Smooth muscle cell of the brain vasculature (primary cell): ENCODE measurements at places on chromosomes 11 and 22.

DNA sequence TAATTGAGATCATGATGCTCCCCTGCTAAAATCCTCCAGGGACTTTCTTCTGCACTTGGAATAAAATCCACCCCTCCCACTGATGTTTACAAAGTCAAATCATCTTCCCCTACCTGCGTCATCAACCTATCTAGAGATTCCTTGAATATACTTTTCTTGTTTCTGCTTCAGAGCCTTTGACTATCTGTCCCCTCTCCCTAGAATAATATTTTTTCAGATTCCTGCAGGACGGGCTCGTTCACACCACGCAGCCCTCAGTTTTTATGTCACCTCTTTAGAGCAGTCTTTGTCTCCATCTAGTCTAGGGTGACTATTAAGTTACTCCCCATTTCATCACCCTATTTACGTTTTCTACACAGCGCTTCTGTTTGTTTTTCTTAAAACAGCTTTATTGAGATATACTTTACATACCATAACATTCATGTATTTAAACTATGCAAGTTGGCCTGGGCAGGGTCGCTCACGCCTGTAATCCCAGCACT is 94.8 kb upstream of the SESN3 start:
- DNase-seq, result no peak

DNA sequence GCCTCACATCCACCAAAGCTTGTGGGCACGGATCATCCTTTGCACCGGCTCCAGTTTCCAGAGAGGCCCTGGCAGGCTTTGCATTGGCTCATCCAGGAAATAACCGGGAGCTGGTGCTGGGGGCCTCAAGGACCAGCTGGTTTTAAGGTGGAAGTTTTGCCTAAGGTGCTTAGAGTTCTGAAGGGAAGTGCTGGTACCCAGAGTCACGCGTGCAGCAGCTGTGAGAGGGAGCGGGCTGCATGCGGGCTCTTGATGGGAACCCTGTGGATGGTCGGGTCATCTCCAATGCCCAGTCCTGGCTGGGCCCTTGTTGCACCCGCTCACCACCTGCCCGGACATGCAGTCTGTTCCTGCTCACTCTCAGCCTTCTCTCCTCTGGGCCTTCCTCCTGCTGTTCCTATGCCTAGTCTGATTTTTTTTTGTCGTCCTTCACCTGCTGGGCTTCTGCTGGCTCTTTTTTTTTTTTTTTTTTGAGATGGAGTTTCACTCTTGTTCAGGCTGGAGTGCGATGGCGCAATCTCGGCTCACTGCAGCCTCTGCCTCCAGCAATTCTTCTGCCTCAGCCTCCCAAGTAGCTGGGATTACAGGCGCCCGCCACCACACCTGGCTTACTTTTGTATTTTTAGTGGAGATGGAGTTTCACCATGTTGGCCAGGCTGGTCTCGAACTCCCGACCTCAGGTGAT is 24.0 kb upstream of the PRR5 start:
- DNase-seq, result no peak

DNA sequence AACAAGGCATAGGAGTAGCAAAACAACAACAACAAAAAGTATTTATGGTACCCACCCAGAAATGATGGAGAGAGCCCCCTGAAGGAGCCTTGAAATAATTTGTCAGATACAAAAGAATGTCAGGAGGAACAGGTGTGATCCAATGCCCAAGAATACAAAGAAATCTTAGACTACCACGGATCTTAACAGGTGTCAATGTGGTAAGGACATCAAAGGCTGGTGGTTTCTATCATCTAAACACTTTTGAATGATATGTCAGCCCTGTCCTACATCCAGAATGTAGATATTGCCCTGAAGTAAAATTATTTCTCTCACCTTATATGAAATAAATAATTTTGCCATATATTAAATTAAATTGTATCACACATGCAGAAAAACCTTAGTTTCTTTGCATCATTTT is 386.4 kb upstream of the ANO5 start:
- DNase-seq, result no peak

DNA sequence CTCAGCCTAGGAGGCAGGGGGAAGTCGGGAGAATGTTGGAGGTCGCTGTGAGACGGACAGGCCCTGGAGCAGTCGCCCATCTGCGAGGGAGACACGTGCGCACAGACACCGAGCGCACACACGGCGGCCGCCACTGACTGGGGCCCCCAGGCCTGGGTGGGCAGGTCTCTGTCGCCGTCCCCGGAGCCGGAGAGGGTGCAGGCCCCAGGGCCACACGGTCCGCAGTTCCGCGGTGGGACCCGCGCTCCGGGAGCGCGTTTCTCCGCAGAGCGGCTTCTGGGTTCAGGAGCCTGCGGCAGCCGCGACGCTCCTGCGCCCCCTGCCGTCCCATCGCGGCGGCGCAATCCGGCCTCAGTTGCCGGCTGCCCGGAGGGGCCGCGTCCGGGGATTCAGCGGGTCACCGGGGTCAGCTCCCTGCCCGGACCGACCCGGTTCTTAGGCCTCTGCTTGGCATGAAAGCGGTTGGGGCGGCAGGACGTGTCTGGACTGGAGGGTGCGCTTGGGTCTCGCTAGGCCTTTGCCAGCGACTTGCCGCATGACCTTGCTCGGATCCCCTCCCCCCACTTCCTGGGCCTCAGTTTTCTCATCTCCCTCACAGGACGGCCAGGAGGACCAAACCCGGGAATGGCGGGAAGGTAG is 31.2 kb downstream of the PDE2A start:
- no peak for DNase-seq

DNA sequence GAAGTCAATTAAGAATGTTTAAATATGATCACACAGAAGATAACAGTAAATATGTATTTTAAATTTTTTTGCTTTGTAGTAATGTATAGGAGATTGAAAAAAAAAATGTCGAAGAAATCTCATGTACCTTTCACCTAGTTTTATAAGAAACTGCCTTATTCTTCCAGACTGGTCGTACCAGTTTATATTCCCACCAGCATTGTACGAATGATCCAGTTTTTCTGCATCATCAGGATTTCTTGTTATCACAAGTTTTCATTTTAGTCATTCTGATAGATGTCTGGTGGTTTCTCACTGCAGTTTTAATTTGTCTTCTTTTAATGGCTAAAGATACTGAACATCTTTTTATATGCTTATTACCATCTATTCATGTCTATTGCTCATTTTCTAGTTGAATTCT is 101.8 kb upstream of the CTSC start:
- no peak for DNase-seq

- DNase-seq, result no peak
These were observed 3.5 kb downstream of the MYO18B start for GRCh38 chr22:25745341-25746011.

DNA sequence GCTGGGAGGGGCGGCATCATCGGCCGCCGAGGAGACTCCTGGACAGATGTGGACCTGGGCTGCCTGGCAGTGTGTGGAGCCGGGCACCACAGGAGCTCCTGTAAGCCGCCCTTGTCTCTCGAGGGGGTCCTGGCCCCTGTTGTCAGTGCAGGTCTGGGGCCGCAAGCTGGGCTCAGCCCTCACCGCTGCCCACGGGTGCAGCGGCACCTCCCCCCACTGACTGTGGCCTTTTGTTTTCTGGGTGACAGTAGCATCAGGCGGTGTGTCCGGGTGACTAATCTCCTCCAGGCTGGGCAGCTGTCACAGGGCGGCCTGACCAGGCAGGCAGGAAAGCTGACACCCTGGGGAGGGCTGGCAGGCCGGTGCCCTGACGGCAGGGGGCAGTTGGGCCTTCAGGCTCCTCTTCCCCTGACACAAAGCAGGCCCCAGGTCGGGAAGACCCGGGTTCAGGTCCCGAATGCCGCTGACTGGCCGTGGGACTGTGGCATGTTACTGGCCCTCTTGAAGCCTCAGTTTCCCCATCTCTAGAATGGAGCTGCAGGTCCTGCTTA is 16.3 kb downstream of the DGKZ start:
- no peak for DNase-seq

DNA sequence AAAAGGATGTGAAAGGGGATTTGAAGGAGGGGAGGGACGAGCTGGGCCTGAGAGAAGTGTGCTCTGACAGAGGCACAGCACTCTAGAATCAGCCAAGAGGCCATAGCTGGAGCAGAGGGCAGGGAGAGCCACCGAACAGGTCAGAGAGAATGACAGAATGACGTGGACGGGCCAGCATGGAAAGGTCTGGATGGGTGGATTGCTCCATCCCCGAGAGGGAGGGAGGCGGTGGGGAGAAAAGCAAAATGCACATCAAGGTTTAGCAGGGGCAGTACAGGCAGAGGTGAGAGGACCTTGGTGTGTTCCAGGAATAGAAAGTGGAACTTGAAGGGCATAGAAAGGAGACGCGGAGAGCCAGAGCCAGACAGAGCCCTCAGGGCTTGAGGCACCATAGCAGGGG is 6.9 kb downstream of the PMM1 start:
- no peak for DNase-seq

- DNase-seq, result no peak
These were observed 178.8 kb upstream of the MTMR2 start for GRCh38 chr11:96102664-96103078.

DNA sequence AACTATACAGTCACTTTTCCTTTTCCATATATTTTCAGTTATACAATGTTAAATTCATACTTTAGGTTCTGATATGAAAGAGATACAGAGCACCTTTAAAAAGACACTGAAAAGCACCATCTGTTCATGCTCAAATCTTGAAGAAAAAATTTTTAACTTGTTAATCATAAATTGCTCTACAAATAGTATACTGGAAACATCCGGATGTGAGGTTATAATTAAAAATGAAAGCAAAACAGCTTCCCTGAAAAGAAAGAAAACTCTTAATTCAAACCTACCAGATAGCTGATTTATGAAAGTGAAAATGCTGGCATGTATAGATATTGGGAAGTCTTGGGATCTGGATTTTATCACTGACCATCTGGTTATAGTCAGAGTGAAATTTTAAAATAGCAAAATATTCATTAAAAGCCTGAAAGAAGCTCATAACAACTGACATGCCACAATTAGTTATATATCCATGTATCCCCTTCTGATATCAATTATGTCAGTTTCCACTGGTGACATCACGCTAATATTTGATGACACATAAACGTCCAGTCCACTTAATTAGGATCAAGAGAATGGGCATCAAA is 740.0 kb downstream of the DLG2 start:
- no peak for DNase-seq

GRCh38 chr11:19995145-19995544 is 165.1 kb downstream of the DBX1 start:
- DNase-seq, result no peak

DNA sequence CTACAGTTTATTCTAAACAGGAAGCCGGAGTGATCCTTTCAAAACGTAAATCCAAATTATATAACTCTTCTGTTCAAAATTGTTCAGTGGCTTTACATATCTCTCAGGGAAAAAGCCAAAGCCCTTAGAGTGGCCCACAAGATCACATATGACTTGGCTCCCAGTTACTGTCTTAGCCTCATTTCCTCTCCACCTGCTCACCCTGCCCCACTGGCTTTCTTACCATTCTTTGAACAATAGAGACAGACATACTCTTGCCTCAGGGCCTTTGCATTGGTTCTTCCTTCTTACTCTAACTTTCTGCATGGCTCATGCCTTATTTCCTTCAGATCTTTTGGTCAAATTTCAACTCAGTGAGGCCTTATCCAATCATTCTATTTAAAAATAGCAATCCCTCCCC is 52.1 kb downstream of the STIM1 start:
- no peak for DNase-seq

GRCh38 chr11:35787013-35787504 is 124.5 kb downstream of the TRIM44 start:
- DNase-seq, result no peak

GRCh38 chr11:2713661-2714462 is 14.1 kb upstream of the KCNQ1OT1 start:
- no peak for DNase-seq

DNA sequence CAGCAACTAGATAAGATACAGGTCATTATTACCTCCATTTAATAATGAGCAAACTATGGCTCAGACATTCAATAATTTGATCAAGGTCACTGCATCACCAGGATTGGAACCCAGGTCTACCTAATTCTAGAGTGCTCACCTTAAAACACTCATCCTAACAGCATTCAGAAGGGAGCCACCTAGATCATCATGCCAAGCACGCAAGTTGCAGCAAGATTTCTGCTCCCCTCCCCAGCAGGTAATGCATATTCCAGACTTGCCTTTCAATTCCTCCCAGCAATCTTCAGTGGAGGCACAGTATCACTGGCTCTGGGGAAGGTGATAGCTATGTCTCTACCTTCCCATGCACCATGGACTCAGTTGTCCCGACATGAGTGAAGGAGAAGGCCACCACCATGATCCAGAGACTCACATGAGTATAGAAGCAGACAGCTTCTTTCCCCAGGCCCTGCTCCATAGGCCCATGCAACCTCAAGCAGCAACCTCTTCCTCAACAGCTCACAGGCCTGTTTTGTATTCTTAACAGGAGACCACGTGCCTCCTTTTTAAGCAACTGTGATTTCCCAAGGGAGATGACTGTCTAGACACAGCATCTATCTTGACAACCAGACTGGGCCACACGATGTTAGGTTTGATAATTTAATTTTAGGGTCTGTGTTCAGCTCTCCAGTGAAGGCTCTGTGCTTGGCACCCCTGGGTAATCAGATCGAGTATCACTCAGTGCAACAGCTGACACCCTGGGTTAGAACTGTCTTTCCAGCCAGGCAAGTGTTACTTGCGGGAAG is 36.4 kb downstream of the RAB30 start:
- no peak for DNase-seq

- DNase-seq, result no peak
These were observed 1.3 kb downstream of the MYH9 start for GRCh38 chr22:36386351-36386899.

GRCh38 chr11:61963282-61964057 is 4.0 kb downstream of the FTH1 start:
- no peak for DNase-seq

DNA sequence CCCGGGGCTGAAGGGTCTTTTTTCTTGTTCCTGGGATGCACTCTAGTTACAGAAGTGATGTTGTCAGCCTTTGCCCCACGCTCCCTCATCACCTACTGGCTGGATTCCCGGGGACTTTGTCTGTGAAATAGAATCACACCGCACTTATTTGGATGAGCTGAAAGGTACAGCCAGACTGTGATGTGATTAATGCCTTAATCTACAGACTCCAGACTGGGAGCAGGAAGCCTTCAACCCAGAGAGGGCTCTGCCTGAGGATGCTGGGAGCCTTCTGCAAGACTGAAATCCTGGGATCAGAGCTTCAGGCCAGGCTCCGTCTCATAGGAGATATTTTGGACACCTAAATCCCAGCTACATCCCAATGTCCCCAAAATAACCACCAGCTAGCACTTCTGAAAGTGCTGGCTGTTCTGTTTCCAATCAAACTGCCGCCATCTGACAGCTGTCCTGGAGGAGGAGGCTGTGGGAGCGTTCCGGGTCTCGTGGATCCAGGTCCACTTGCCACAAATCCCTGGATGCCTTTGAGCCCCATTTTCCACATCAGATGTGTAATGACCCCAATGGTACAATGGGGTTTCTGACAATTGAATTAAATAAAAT is 688.5 kb downstream of the TBC1D22A start:
- no peak for DNase-seq

GRCh38 chr11:30150425-30150824 is 80.4 kb upstream of the FSHB start:
- DNase-seq, result no peak

DNA sequence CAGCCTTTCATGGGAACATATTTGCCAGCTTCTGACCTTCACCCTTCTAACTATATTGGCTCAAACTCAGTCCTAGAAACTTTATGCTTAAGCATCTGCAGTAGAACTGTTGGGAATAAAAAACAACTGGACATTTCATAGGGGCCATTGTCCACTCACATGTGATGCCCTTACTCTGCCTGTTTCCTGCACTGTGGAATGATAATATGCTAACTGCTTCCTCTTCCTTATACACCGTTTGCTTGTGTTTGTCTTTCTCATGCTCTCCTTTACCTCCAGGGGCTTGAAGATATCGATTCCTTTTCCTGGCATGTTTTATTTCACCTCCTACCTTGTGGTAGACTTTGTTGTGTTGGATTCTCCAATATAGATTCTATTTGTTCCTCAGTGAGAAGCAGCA is 333.0 kb upstream of the DDI1 start:
- DNase-seq, result no peak
